ENCODE measurements at places on chromosomes 6 and 20.

GRCh38 chr6:53524455-53524815 lies 20.5 kb downstream of the GCLC start:
- no peak for DNase-seq

DNA sequence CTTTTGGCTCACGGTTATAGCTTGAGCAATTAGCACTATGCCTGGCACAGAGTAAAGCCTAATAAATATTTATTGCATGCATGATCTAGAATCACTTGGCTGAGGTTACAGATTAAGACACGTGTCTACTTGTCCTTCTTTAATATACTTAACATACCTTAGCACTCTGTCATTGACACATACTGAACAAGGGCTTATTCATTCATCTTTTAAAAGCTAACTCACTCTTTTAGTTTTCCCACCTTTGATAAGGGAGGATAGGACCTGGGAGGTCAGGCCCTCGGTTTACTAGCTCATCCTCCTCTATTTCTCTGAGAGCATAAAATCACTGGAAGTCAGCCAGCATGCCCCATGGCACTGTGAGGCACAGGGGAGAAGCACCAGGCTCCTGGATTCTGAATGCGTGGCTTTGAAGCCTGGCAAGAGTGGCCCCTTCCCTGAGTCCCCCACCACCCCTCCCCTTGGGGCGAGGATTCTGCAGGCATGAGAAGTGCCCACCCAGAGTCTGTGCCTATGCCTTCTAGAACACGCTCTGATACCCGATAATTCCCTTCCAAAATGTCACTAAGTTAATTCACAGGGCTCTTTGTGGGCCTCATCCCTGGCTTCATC lies 11.2 kb downstream of the ZCCHC3 start:
- DNase-seq: no peak

DNA sequence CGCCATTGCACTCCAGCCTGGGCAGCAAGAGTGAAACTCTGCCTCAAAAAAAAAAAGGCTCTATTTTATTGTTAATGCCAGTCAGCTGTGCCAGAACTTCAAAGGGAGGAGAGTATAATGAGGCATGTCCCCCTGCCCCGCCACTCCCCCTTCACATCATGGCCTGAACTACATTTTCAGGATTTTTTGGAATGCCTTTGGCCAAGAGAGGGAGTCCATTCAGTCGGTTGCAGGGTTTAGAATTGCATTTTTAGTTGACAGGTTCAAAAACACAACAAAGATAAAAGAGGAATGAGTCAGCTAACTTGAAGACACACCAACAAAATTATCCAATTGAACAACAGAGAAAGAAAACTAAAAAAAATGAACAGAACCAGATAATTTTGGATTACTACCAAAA lies 59.1 kb downstream of the CEP43 start:
- no peak for DNase-seq

DNA sequence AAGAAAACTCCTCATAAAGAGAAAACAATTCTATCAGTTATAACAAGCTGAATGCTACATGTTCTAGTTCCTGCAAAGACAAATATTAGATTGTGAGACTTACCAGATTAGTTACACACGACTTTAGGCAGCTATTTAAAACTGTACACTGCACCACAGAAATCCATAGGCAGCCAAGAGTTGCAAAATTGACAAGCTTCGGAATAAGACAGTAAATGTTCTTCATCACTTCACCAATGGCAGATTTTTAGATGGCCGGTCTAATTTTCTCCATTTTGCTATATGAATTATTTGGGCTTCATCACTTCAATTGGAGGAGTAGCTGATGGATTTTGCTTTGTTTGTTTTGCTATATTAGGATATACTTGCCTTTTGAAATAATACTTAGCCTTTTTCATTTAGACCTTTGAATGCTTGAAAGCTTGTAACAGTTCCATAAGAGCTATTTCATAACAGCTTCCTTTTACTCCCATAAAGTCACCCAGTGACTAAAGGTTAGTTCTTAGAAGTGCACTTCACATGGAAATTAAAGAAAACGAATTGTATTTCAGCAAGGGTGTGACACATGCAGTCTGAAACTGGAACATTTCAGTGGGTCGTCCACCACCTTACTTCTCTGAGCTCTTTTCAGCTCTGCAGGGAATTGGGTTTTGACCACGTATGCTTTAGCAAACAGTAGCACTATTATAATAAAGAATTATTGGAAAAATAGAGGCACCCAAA lies at the start of gene ROS1:
ROS1 (minus strand) TSS at position 512 of the 723 bp plus-strand sequence; CDS start at position 226, 286 bp downstream.
- no peak for DNase-seq

DNA sequence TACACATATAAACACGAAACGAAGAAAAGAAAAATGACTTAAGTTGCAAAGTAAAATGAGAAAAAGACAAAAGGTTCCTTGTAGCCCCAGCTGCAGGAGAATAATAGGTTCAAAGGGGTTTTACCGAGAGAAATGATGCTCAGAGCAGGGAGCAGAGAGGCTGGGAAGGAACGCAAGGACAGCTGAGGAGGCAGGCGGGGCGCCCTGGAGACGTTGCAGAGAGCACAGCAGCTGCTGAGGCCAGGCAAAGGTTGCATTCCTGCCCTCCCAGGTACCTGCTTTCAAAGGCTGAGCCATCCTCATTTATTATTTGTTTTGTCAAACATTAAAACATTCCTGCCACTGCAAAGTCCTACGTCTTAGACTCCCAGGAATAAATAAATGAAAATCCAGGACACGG lies 16.2 kb upstream of the VAPB start:
- DNase-seq: no peak

- DNase-seq: no peak
Measured at GRCh38 chr20:41714030-41714429, 95.9 kb upstream of the CHD6 start.

- no peak for DNase-seq
Measured at GRCh38 chr6:146679386-146679785, 80.6 kb downstream of the ADGB start.

DNA sequence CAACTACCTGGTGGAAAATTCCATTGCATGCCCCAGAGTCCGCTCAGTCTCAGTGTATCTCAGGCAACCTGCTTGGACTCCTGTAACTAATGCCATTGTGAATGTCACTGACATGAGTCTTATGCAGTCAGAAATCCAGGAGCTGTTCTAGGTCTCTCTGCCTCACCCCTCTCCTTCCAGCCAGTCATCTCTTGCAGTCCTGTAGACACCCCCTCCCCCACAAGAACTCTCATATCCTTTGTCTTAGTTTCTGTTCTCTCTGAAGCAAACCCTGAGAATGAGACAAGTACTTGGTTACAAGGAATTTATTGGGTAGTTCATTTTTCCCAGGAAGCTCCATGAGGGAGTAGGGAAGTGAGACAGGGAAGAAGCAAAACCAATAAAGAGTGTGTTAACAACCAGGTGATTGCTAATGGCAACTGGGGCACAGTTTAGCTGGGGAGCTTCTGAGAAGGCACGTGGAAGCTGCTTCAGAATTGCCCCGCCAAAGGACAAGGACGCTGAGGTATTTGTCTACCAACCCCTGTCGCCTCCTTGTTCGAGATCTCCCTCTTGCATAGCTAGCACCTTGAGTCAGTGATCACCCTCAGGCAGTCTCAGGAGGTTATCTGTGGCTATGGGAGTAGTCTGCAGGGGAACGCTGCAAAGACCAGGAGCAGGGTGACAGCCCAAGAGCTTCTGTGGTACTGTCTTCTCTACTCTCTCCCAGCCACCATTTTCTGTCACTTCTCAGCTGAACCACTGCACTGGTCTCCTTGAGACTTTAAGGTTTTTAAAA lies 911.4 kb upstream of the FLRT3 start:
- no peak for DNase-seq

DNA sequence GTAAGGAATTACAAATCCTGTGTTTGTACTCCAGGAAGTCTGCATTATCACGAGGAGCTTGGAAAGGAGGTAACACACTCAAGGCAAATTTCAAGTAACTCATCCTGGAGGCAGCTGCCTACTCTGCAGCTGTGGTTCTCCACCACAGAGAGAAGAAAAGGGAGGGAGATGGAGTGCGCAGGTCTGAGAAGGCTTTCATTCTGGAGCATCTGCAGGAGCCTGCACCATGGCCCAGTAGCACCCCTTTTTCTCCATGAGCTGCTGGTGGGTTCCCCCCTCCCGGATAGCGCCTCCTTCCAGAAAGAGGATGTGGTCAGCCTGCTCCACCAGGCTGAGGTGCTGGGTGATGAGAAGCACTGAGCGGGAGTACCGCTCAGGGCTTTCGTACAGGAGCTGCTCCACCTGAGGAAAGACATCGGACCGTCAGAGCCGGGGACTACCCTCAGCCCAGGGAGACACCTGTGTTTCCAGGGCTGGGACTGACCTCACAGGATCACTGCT lies 1.6 kb upstream of the PSMB8 start:
- no peak for DNase-seq

DNA sequence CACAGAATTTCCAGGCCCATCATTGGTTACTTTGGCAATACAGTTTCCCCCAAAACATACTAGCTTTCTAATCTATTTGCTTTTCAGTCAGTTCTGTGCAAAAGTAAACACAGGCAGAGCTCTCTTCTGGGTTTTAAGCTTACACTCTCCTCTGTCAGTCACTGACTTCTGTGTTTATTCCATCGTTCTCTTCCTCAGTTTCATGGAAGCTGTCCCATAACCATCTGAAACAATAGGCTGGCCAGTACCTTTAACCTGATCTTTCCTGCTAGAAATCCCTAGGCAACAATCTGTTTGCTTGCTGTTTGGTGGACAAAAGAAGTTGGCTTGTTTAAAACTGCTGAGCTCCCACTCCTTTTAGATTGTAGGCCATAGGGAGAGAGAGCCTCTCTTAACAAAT lies 431.5 kb downstream of the HACE1 start:
- no peak for DNase-seq
